ENCODE measurements at places on chromosomes 7 and 10.

DNA sequence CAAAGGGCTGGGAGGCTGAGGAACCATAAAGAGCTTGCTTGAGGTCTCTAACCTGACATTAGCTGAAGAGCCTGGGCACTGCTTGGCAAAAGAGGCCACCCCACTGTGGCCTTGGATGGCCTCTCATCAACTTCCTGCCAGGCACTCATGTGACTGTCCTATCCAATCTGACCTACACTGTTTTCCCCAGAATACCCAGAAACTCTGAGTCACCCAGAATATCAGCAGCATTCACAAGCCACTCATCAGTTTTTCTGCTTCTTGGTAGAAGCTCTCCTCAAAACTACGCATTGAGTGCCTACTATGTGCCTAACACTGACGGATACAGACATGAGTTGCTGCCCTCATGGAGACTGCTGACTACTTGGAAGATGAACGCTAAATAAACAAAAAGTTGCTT lies 4.1 kb upstream of the NT5C2 start:
- no peak for DNase-seq

DNA sequence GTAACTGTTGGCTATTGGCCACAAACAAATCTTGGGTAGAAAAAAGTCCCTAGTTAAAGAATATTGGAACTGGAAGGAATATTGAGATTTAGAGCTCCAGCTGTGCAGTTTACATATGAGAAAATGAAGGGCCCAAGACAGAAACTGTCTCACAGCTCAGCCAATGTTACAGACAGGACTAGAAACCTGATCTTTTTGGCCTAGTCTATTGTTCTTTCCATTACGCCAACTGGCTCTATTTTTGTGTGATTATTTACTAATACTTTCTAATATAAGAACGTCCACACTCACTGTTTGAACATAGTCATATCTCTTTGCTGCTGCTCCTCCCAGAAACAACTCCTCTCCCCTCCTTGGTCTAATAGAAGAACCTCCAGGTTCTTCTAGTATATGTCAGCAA lies 1.2 kb downstream of the WEE2 start:
- no peak for DNase-seq

DNA sequence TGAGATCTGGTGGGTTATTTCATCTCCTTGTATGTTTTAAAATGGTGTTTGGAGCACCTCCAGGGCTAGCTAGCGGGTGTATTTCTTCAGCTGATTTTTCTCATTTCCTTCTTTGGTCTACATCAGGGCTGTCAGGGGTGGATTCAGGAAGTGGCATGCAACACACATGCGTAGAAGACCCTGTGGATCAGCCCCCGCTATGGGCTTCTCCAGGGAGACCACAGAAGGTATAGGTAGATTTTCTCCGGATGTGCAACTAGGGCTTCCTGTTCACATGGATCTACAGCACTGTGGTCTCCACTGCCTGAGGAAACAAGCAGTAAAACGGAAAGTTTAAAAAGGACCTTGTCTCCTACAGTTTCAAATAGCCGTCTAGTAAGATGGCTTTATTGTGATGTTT lies 10.4 kb downstream of the NUB1 start:
- peak; percentile 25 for DNase-seq

GRCh38 chr7:3065724-3066143 lies 22.1 kb upstream of the CARD11 start:
- peak; percentile 52 for DNase-seq

DNA sequence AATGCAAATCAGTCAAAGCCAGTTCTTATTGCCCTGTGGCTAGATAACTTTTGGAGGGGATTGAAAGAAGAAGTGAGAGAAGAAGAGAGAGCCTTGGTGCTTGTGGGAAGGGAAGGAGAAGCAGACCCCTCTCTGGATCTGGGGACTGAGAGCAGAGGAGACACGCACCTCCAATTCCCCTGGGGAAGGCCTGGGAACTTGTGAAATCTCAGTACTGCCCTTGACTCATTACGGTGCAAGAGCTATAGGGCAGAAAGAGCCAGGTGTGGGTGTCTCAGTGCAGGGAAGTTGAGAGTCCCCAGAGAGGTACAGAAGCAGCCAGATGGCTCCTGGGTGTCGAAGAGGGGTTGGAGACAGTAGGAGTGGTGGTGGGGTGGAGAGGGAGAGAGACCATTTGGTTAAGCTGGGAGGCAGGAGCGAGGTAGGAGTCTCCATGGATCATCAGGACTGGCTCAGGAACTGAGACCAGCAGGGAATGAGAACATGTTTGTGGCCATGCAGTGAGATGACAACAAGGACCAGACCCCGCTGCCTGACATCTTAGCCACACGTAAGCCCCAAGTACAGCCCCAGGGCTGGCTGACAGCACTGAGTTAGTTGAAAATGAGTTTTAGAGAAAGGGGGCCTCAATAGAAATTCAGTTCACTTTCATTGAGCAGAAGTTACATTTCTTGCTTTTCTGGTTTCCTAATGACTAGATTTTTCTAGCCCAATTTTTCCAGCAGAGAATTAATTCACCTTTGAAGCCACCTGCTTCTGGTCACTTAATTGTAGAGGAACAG lies 238.2 kb downstream of the BUB3 start:
- DNase-seq: no peak

GRCh38 chr7:133703547-133703946 lies 423.6 kb upstream of the LRGUK start:
- DNase-seq: no peak

DNA sequence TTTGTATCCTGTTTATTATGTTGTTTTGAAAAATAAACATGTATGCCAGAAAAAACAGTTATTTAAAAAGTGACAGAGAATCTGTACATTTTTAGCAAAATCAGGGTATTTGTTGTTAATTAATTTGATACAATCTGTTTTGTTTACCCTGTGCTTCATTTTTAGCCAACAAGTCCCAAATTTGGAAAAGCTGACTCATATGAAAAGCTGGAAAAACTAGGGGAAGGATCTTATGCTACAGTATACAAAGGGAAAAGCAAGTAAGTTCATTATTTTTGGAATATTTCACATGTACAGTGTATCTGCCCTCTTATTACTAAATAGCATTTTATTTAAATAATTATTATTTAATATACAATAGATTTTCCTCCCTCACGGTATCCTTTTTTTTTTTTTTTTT lies 151.4 kb downstream of the CDK14 start:
- no peak for DNase-seq

DNA sequence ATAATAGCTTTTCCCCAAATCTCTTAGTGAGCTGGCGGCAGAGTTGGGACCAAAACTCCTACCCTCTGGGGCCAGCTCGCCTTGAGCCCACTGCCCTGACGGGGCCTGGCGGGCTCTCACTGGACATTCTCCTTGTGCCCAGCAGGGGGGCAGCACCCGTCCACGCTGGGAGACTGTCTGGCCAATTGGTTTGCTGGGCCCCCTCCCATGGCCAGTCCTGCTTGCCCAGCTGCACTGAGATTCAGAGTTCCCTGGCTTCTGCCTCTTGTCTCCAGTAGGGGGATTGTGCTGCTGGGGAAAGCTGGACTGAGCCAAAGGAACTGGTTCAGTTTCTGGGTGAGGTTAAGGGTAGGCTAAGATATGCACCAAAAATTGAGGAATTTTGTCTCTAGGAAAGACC lies 59.8 kb downstream of the RAMP3 start:
- DNase-seq: no peak

Measured in activated naive CD4-positive, alpha-beta T cell treated with anti-CD3 and anti-CD28 coated beads, Interleukin-2, amount 50 U/mL, for 16 hours (primary cell).